ENCODE measurements at places on chromosomes 2 and 18.

- DNase-seq: peak; percentile 4
These were observed 63.2 kb downstream of the DLGAP1 start for GRCh38 chr18:4391859-4392258.

DNA sequence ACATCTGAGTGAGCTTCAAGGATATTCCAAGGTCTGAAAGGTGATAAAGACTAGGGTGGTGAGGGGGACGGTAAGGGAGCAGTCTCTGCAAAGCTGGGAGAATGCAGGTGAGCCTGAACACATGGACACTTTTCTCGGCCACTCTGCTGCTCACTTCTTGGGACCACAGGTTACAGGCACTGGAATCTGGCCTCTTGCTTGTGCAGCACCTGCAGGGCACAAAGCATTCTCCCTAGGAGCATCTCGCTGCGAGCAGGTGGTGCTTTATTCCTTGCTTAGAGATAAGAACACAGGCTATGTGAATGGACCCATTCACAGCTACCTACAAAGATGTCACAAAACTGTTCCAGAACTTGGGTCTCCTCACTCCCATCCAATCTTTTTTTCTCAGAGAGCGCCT is 153.2 kb downstream of the DDX1 start:
- DNase-seq: no peak

- no peak for DNase-seq
These were observed 552.3 kb downstream of the KCNJ3 start for GRCh38 chr2:155250800-155251199.

- no peak for DNase-seq
These were observed 476.7 kb upstream of the ETAA1 start for GRCh38 chr2:66920415-66920814.

- DNase-seq: no peak
These were observed 552.9 kb upstream of the TNP1 start for GRCh38 chr2:217412721-217413120.

DNA sequence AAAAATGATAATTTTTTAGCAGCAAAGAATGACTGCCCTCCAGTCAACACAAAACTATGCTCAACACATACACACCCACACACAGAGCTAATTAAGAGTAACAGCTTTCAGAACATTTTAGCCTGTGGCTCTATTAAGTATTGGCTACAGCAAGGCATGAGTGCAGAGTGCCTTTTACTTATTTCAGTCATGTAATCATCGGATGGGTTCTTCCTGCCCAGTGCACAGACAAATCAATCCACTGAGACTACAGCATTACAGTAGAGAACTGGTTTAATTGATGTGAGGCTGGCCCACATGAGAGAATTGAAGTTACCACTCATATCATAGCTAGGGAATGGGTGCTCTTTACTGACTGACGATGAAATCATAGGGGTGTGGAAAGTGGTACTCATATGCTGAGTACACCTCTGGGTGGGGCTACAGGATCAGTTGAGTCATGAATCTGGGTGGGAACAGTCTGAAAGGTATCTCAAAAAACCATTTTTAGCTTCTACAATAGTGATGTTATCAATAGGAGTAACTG is 241.0 kb downstream of the FSIP2 start:
- no peak for DNase-seq

DNA sequence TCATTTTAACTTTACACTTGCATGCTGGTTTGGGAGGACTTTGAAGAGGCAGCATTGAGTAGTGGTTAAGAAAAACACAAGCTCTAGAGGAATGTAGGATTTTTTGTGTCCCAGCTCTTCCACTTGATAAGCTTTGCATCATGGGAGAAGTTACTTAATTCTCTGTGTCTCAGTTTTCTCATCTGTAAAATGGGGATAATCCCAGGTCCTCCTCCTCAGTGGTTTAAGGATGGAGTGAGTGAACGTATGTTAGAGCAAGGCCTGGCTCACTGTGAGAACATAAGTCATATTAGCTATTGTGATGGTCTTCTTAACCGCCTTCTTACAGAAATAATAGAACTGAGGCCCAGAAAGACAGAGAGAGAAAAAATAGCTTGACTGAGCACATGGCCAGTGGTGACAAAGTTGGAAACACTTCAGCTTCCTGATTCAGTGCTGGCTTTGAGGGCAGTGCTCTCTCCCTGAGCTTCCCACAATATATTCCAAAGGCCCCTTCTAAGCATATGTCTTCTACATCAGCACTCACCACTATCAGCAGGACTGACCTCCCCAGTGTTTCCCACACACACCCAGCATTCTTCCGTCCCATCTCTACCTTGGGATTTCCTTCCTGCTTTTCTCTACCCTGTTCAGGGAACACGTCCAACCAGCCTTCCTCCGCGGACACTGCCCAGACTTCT is 214.9 kb upstream of the TNP1 start:
- no peak for DNase-seq

- no peak for DNase-seq
These were observed 204.2 kb upstream of the CELF4 start for GRCh38 chr18:37769826-37770225.

GRCh38 chr2:130288467-130289403 is 54.0 kb upstream of the IMP4 start:
- no peak for DNase-seq

- no peak for DNase-seq
These were observed 381.0 kb upstream of the CNTNAP5 start for GRCh38 chr2:123644053-123644452.

GRCh38 chr2:230602562-230603230 is 109.9 kb upstream of the CAB39 start:
- DNase-seq: peak; percentile 63

- DNase-seq: no peak
These were observed 58.2 kb downstream of the HS6ST1 start for GRCh38 chr2:128260239-128261138.

DNA sequence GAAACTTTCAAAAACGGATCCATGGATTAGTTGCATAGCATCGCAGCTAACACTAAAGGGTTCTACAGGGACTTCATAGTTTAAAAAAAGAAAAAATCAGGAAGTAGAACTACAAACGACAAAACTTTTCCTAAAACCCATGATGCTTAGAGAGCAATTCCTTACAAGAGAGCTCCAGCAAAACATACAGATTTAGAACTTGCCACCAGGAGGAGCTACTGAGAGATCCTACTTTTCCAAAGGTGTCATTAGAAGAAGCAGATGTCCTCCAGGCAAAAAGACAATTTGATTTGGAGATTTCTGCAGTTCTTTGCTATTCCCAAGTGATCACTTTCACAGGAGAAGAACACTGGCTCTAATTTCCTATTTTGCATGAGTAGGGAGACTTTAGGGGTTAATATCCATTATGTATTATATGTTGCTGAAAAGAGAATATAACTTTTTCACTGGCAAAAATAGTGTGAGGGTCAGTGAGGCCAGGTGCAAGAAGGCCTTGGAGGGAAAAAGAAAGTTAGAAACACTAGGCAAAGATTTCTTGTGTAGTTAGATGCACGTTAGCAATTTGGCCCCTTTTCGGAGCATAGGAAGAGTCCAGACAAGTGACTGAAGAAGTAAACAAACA is 436.2 kb downstream of the SUCLG1 start:
- DNase-seq: peak; percentile 31

DNA sequence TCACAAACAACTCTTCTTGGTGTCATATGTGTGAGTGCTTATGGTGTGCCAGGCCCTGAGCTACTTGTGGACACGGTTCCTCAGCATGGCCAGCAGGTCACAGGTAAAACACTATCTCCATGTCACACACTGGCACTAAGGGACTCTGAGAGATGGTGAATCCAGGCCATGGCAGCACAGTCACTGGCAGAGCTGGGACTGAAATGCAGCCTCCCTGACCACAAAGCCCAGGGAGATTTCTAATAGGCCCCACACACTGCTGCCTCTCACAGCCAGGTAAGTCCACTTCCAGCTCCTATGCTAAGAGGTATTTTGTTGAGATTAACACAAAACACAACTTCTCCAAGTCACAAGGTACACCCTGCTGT is 92.0 kb downstream of the ACTR2 start:
- no peak for DNase-seq

DNA sequence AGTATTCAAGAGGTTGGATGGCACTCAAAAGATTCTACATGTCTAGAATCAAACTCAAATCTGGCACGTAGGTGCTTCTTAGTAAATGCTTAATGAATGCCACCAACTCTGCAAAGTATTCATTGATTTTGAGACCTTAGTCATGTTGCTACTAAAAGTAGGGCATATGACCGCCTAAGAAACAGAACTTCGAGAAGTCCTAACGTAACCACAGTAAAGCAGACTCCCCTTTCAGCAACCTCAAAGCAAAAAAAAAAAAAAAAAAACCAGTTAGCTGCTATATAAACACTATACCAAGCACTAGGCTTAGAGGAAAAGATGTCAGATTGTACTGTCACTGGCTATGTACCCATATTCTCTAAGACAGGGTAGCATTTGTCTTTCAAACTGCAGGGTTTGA is 33.9 kb downstream of the PTCD3 start:
- DNase-seq: no peak

DNA sequence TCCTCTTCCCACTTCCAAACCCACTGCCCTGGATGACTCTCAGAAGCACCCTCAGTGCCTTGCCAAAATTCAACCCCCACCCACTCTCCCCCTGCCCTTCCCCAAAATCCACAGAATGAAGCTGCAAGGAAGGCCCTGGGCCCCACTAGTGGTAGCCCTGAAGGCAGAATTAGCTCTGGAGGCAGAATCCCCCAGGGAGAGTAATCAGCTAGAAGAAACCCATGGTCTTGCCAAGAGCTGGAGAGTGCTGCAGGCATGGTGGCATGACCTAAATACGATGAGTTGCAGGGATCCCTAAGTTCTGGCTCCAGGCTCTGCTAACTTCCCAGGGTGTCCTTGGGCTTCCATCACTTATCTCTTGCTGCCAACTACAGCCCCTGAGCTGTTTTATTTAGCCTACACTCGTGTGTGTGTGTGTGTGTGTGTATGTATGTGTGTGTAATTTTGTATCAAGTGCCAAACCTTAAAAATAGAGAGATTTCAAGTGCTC is 7.9 kb downstream of the GAD1 start:
- no peak for DNase-seq

- DNase-seq: no peak
These were observed 303.7 kb downstream of the PTPRM start for GRCh38 chr18:7870855-7871254.

- DNase-seq: no peak
These were observed 154.5 kb downstream of the ZFP36L2 start for GRCh38 chr2:43071599-43072550.

DNA sequence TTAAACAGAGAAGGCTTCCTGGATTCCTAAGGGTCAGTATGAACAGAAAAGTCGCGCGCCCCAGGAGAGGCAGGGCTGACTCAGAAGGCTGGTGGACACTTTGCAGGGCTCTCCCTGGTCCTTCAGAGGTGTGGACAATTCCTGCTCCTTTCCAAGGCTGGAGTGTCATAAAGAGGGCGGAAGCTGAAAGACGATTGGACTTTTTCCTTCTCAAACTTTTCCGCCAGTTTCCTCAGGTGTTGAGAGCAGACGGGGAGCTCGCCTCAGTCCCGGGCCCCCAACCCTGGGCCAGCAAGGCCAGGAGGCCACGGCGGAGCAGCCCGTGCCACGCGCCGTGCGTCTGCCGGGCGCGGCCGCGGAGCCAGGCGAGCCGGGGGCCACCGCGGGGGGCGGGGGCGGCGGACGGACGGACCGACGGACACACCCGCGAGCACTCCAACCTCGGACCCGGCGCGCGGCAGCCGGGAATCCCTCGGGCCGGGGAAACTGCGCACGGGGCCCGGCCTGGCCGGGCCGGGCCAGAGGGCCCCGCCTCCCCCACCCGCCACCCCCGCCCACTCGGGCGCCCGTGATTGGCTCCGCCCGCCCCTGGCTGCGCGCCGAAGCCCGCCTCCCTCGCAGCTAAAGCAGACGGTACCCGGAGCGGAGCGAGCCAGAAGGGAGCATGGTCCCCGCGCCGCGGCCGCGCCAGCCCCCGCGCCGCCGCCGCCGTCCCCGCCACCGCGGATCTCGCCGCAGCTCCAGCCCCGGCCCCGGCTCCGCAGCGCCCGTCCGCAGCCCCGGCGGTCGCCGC is at the start of gene KLHL29:
KLHL29 (plus strand) TSS at position 629 of the 793 bp plus-strand sequence. CDS start 177,018 bp downstream, outside the sequence.
- DNase-seq: peak; percentile 64

GRCh38 chr18:853471-853870 is 41.4 kb upstream of the YES1 start:
- no peak for DNase-seq

DNA sequence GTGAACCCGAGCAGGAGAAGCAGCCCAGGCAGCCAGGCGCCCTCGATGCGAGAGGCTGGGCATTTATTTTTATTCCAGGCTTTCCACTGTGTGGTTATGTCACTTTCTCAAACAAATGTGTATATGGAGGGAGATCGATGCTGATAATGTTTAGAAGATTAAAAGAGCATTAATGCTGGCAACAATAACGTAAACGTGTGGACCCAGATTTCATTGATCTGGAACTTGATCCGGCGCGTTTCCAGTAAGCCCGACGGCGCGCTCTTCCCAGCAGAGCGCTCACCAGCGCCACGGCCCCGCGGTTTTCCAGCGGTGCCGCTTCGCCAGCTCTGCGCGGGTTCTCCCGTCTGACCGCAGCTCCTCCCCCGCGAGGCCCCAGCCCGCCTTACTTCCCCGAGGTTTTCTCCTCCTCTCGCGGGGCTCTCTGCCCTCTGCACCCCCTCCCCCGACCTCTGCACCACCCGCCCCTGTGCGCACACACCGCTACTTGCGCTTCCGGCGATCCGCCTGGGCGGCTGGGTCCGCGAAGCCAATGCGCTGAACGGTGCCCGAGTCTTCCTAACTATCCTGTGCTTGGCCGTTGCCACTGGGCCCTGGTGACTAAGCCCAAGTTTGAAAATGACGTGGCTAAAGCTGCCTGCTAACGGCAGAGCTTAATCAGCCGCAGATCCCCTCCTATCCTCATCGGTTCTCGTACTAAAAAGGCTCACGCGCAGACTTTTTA is 6.1 kb downstream of the ONECUT2 start:
- no peak for DNase-seq
